ENCODE measurements at places on chromosomes 3 and 15.

DNA sequence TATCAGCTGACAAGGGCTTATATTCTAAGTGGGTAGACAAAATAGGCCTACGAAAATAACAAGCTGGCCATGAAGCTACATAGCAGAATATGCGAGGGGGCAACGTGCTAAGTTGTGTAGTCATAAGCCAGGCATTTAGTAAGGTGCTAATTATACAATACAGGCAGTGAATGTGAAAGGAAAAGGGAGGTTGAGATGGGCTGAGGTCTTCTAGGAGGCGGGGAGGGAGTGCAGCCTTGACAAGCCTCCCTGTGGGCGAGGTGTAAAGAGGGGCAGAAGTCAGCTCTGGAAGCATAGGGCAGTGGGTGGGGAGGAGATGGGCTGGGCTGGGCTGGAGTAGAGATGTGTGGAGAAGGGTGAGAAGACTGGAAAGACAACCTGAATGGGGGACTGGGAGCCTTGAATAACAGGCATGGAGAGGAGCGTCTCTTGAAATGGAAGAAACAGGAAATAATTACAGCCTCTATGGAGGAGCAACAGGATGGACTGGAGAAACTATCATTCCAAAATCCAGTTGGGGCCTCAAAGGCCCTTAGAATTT, 1.2 kb downstream of the TIGIT start:
- DNase-seq = no peak

DNA sequence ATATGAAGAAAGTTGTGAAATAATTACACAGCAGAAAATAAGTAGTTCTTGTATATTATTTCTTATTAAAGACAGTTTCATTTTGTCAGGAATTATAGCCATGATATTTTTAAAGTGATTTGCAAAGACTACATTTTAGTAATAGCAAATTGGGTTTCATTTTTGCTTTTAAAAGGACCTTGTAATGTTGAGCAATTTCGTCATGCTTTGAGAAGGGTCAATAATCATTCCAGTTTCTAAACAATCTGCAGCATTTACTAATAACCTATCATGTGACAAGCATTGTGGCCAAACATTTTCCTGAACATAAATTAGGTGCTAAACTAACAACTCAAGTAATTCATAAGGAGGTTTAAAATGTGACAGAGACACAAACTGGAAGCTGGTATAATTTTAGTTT, 214.4 kb upstream of the CBLB start:
- no peak for DNase-seq

DNA sequence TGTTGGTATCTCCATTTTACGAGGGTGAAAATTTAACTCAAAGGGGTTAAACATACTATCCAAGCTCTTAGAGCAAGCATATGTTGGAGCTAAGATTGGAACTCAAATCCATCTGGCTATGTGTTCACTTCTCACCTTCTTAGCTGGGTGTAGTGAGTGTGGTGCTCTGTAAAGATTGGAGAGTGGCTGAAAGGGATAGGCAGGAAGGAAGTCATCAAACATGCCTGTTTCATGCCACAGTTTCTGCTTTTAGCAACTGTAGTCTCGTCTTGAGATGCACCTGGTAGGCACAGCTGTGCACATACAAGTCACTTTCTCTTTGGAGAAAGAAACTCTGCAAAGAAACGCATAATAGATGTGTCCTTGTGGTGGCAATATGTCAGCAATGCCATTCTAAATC, 189.1 kb upstream of the MDFIC2 start:
- no peak for DNase-seq

DNA sequence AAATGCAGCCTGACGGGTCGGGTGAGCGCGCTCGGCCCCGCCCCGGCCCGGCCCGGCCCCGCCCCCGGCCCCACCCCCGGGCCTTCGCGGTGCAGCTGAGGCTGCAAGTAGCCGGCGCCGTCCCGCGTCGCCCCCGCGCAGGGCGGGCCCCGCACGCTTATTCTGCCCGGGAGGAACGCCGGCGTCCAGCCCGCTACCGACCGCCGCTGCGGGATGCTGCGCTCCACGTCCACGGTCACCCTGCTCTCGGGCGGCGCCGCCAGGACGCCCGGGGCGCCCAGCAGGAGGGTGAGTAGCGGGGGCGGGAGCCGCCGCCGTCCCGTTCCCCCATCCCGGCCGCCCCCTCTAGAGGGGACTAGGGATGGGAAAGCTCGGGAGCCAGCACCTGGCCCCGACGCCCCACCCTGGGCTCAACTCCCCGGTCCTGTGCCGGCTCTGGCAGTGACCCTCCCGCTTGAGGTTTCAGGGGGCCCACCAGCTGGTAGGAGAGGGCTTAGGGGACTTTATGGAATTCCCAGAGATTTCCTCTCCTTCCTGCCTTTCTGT, at the start of gene MYZAP:
TSS of gene MYZAP (plus strand) at position 83 of the 546 bp plus-strand sequence. CDS start at position 214, 131 bp downstream.
- DNase-seq = no peak

DNA sequence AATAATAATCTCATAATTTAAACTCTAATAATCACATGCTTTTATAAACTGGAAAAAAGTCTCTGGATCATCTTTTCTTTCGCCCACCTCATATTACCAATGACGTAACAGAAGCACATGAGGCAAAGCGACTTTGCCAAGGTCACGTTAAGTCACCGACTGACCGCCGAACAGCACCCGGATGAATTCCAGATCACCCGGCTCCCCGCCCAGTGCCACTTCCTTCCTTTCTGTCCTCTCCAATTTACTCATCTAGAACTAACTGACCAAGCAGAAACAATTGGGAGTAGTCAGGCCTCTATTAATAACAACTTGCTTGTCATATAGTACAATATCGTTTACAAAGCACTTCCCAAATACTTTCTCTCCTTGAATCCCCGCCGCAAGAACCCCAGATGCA, 21.1 kb downstream of the FGF12 start:
- DNase-seq = no peak

DNA sequence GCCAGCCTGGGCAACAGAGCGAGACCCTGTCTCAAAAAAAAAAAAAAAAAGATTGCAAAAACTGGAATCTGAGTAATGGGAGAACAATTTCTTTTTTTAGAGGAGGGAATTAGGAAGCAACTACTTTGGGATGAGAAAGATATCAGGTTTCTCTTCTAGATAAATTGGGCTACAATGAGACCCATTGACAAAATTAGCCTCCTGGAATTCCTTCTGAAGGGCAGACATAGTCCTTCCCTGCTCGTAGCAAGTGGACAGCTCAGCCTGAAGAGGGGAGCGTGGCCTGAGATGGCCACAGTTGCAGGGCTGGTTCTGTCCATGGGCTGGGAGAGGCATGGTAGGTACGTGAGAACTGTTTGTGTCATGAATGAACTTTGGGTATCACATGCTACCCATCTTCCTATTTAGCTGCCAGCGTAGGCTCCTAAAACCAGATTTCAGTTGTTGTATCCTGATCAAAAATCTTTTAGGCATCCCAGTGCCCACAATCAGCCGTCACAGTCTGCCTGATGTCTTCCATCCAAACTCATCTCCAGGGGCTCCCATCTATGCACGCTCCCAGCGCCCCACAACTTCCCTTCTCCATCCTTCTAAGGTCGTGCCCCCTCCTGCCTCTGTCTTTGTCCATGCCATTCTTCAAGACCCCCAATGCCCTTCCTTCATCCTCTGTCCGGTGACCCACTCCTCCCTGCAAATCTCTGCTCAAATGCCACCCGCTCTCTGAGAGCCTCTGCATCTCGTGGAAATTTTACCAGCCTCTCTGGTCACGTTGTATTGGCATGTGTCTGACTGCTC, 92.0 kb upstream of the NR2E3 start:
- DNase-seq = no peak

- DNase-seq = no peak
These were observed 34.7 kb upstream of the SLC24A5 start for GRCh38 chr15:48086133-48086532.

GRCh38 chr3:133532951-133533350, 40.5 kb upstream of the CDV3 start:
- no peak for DNase-seq

DNA sequence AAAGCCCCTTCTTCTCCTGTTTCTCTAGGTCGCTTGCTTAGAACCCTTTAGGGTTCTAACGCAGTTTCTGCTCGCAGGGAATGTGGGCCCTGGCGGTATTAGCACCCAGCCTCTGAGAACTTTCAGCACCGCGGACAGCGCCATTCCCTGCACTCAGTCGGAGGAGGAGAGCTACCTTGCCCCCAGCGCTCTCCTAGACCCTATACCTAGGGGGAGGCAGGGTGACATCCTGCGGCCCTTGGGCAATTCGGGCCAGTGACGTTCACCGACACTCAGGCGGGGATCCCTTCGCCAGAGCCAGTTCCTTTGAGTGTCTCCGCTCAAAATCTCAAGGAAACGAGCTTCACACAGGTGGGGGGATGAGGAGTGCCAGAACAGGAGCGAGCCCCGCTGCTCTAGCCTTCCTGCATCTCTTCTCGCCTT, 1.3 kb downstream of the SLC7A14 start:
- no peak for DNase-seq

DNA sequence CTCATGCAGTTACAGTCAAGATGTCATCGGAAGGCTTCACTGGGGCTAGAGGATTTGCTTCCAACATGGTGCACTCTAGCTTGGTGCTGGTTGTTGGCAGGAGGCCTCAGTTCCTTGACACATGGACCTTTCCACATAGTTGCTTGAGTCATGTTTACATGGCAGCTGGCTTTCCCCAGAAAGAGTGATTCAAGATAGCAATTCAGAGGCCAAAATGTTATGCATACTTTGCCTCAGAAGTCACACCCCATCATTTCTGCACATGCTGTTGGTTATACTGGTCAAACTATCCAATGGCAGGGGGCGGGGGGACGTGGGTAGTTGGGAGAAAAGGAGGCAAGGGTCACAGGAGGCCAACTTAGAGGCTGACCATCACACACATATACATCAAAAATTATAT, 58.7 kb downstream of the FOXB1 start:
- no peak for DNase-seq

- DNase-seq = no peak
These were observed 117.1 kb upstream of the LIPC start for GRCh38 chr15:58314593-58315216.

- no peak for DNase-seq
These were observed 197.3 kb downstream of the FHIT start for GRCh38 chr3:61053781-61054496.

GRCh38 chr3:195238586-195239118, 32.3 kb downstream of the XXYLT1 start:
- DNase-seq = no peak

DNA sequence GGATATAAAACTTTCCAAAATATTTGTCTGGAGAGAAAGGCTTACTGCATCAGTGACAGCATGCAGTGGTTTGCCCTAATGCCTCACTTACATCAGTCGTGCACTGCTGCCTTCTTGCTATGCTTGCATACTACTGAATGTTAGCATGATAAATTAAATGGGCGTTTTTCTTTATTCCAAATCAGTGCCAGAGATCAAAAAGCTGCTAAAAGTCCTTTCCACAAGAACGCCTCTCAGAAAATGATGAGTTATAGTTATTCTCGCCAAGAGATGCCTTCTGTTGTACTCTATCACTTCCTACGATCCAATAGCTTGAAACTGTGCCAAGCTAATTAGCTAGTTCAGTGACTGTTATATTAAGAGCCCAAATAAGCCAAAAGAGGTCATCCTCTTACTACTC, 345.8 kb upstream of the ROBO2 start:
- DNase-seq = no peak

- DNase-seq = no peak
These were observed 45.0 kb upstream of the SLC6A11 start for GRCh38 chr3:10770981-10771380.

DNA sequence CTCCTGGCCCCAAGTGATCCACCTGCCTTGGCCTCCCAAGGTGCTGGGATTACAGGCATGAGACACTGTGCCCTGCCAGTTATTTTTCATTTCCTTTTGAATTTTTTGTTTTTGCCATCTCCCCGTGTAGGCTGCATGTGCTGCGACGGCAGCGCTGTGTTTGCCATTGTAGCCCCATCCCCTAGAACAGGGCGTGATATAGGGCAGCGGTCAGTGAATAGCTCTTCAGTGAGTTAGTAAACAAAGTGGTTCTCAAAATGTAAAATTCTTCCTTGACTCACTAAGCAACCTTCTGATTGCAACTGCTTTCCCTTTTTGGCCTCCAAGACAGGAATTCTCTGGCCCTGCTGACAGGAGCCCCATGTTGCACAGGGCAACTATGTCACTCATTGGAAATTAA, 138.1 kb upstream of the CTDSPL start:
- DNase-seq = no peak

DNA sequence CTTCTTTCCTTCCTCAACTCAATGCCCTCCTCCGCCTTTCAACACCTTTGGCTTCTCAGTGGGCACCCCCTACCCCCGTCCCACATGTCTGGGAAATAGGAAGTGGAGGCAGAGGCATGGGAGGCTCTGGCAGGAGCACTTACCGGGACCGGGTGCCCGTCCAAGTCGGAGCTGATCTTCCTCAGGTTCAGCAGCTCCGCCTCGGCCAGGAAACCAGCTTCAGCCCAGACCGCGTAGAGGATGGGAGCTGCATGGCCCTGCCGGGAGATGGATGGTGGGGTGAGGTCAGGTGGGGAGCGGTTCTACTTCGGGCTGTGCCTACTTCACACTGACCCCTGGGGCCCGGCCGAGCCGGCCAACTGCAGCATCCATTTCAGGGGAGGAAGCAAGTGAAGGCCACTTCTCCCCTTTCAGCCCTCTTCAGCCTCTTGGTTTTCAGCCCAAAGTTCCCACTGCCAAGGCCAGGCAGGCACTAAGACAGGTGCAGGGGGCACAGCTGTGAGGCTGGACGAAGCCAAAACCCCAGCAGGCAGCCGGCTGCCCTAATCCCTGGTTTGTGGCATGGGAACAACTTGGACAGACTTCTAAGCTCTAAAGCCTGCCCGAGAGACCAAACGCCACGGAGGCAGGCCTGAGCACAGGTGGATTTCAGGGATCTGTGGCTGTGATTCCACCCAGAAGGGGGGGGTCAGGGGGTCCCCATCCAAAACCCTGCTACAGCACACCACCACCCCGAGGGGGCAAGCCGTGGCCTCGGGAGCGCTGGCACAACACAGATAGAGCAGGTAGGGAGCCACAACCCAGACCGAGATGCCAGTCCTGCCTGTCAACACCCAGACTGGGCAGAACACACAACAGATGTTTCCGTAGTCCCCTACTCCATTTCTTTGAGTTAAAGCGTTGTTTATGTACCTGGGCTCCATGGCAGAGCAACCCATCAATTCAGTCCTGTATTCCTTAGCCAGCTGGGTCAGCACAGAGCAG, 14.5 kb downstream of the TKT start:
- no peak for DNase-seq

- no peak for DNase-seq
These were observed 165.1 kb downstream of the NSMCE3 start for GRCh38 chr15:29104566-29104880.

- DNase-seq = peak; percentile 68
These were observed 10.6 kb downstream of the ARPP19 start for GRCh38 chr15:52558196-52558595.

DNA sequence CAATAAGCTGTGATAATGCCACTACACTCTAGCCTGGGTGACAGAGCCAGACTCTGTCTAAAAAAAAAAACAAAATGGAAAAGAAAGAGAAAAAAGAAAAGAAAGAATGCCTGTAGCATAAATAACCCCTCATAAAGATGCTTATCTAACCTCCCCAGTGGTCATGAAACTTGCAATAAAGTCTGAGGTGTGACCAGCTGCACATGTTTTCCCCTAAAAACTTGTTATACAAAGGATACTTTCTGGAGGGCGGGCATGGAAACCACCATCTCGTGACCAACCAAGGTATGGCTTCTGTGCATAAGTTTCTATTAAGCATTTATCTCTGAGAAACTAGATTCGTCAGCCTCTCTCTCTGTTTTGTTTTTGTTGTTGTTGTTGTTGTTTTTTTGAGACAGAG, 21.8 kb downstream of the CCDC32 start:
- no peak for DNase-seq

- no peak for DNase-seq
These were observed 32.3 kb downstream of the CBLB start for GRCh38 chr3:105836533-105836932.
